ENCODE measurements at places on chromosomes 13 and 19.

GRCh38 chr19:10736916-10737551 is 19.2 kb downstream of the DNM2 start:
- DNase-seq = no peak

DNA sequence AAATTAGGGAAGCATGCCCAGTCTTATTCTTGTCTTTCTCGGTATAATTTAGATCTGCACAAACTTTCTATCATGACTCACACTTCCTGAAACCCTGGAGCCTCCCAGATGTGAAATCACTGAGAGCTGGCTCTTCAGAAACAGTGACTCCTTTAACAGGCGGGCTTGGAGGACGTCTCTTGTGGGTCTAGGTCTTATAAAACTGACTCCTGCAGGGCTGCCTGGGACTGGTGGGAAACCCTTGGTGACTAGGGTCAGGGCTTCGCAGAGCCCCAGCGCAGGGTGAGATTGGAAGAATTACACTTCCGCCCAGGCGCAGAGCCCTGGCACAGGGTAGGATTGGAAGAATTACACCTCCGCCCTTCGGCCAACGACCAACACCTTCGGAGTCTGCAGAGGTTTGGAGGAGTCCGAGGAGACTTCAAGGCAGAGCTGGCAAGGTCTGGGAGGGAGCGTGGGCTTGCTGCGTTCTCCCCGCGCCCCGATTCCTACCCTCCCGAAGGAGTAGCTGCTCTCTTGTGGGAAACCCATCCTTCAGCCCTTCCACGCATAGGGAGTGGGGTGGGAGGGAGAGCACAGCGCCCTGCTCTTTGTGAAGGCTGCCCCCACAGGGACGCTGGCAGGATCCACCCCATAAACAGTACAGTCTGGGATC is 43.4 kb upstream of the MAP3K10 start:
- no peak for DNase-seq

- DNase-seq = no peak
Observed at GRCh38 chr13:30044932-30045331, 194.5 kb upstream of the UBL3 start.

DNA sequence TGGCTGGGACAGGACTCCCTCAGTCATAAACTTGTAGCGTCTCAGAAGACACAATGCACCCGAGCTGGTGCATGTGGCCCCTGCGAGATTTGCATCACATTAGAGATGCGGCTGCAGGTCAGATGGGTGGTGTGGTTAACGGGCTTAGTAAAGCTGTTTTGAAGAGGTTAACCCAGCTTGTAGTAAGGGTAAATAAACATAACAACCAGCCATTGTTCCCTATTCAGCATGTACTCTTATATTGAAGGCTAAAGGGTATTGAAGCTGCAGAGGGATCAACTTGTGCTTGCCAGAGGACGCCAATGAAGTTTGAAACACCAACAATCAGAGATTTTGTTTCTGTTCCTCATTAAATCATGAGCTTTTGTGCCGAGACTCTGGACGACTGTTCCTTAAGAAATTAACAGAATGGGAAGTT is 79.4 kb downstream of the ZIC5 start:
- no peak for DNase-seq

- DNase-seq = no peak
Observed at GRCh38 chr13:80989747-80990146, 648.8 kb upstream of the SPRY2 start.

- no peak for DNase-seq
Observed at GRCh38 chr13:71210861-71211260, 656.1 kb downstream of the DACH1 start.

DNA sequence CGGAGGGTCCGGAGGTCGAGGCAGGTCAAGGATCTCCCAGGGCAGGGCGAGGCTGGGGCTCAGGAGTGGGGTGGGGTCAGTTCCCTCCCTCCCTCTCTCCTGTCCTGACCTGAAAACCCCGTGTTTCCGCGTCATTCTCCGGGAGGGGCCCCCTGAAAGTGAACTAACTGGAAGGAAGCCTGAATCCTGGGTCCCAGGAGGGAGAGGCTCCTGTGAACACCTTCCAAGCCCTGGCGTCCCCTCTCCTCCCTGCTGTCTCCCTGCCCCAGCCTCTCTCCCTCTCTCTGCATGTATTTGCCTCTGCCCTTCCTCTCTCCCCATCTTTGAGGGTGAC is 741 bp upstream of the CADM4 start:
- no peak for DNase-seq

GRCh38 chr13:48496271-48497161 is 36.4 kb downstream of the RCBTB2 start:
- no peak for DNase-seq

- DNase-seq = no peak
Observed at GRCh38 chr13:48773531-48774275, 120.0 kb downstream of the CYSLTR2 start.

- no peak for DNase-seq
Observed at GRCh38 chr13:87954091-87954490, 282.9 kb downstream of the SLITRK5 start.

- DNase-seq = no peak
Observed at GRCh38 chr19:10408511-10409283, 5.4 kb upstream of the CDC37 start.

- no peak for DNase-seq
Observed at GRCh38 chr19:52007451-52007805, 583 bp downstream of the ZNF615 start.

- no peak for DNase-seq
Observed at GRCh38 chr19:3343619-3344502, 22.5 kb upstream of the NFIC start.

GRCh38 chr13:27172495-27172842 is 858 bp upstream of the USP12 start:
- no peak for DNase-seq

DNA sequence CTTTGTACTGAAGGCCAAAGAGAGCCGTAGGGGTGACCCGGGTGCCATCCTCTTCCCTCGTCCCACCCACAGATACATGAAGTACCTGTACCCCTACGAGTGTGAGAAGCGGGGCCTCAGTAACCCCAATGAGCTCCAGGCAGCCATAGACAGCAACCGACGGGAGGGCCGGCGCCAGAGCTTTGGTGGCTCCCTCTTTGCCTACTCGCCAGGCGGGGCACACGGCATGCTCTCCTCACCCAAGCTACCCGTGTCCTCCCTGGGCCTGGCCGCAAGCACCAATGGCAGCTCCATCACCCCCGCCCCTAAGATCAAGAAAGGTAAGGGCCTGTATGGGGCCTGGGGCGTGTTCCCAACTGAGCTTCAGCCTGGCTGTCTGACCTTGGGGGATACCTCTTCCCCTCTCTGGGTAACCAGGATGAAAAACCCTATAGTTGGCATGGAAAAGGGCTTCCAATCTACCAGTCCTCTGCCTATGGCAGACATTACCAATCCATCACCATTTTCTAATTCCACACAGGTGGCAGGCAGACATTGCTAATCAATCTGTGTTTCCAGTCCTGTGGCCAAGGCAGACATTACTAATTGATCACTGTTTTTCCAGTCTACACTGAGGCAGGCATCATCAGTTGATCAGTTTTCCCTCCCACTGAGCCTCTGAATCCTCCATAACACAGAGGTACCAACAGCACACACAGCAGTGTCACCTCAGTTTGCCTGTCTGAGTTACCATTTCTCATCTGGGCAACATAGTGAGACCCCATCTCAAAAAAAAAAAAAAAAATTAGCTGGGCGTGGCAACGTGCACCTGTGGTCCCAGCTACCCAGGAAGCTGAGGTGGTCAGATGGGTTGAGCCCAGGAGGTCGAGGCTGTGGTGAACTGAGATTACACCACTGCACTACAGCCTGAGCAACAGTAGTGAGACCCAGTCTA is 19.1 kb upstream of the WDR18 start:
- DNase-seq = no peak

DNA sequence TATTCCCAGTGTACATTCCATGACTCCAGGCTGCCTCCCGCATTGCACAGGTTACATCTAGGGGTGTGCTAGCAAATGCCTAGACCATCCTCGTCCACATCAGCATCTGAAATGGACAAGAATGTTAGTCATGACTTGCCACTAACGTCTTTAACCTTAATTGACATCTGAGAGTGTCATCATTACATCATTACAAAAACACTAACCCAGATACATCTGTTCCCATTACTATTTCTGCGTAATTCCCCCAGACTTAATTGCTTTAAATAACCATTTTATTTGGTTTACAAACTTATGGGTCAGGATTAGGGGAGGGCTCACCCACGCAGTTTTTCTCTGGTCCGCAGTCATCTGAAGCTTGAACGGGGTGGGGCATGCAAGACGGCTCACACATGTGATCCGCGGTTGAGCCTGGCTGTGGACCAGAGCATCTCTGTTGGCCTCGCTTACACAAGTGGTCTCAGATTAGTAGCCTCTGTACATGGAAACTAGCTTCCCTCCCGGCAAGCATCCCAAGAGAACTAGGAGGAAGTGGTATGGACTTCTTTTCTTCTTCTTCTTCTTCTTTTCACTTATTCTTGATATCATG is 15.9 kb downstream of the KL start:
- no peak for DNase-seq

DNA sequence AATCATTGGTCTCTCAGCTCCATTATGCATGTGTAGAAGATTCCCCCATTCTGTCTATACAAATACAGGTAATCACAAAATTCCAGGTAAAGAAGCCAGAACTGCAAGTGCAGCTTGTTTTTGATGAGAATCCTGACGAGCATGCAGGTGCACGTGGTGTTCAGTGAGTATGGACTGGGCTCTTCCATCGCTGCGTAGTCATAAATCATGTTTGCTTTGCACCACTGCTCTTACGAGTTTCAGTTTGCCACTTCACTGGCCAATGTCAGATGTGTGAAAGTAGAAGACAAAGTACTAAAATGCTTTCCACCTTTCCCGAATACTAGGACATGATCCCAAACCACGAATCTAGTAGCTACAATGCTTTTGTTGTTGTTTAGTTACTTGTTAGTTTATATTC is 390.7 kb downstream of the LIG4 start:
- no peak for DNase-seq

- DNase-seq = no peak
Observed at GRCh38 chr13:75587679-75588078, 38.1 kb downstream of the UCHL3 start.

- no peak for DNase-seq
Observed at GRCh38 chr13:80094526-80094925, 246.4 kb downstream of the SPRY2 start.

DNA sequence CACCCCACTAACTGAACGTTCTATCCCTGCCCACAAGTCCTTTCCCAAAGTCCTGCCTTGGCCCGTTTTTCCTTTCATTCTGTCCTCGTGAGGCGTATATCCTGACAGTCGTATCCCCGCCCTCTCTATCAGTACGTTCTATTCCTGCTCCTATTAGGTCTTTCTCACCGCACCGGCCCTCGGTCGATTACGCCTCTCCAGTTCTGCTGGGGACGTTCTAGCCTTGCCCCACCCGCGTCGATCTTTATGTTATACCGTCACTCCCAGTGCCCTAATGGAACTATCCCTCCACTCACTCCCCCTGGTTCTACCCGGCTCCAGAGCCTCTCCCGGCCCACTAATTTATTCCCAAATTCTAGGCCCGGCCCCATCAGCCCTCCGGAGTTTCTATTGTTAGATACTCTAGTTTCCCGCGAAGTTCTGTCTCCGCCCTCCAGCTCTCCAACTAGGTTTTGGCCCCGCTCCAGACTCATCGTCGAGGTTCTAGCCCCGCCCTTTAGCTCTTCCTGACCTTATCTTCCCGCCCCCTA is 2.0 kb downstream of the PLAUR start:
- no peak for DNase-seq

GRCh38 chr13:113585896-113586295 is 1.3 kb downstream of the TFDP1 start:
- DNase-seq = no peak

GRCh38 chr13:103931885-103932284 is 865.7 kb upstream of the SLC10A2 start:
- DNase-seq = no peak
